HT-29 (cell line): ENCODE measurements at places on chromosomes 16 and 17. TPM values are rescaled to one million over a fixed set of nuclear protein-coding genes. Genes with fewer than 3 reads are reported as not detected.

DNA sequence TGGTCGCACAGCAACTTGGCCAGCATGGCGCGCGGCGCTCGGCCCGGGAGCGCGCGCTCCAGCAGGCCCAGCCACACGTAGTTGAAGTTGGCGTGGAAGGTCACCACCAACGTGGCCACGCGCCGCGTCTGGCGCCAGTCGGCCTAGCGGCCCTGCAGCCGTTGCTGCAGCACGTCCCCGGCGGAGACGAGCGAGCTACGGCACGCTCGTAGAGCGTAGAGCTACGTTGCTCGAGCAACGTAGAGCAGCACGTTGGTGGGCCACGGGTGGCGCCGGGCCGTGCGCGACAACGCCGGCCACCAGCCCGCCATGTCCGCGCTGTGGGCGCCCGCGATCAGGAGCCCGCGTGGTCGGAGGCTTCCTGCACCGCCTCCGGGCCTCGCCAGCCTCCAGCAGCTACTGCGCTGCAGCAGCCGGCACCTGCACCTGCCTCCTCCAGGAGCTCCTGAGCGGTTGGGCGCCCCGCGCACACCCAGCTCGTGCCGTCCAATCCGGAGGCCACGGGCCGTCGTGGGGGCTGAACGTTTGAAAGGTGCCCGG lies 13.4 kb upstream of the SULT1A1 start:
- DNase-seq: peak; percentile 49

- no peak for DNase-seq
Observed at GRCh38 chr17:53736516-53737240, 86.0 kb upstream of the KIF2B start.

Gene DNAI2
- total RNA-seq: not detected in 2 replicates

- peak; percentile 56 for DNase-seq
Observed at GRCh38 chr17:3966720-3967363, 2.6 kb upstream of the ATP2A3 start.

- DNase-seq: no peak
Observed at GRCh38 chr17:48612456-48612853, 1.6 kb upstream of the HOXB7 start.

GRCh38 chr16:65570261-65570660 lies 448.4 kb upstream of the CDH11 start:
- no peak for DNase-seq

DNA sequence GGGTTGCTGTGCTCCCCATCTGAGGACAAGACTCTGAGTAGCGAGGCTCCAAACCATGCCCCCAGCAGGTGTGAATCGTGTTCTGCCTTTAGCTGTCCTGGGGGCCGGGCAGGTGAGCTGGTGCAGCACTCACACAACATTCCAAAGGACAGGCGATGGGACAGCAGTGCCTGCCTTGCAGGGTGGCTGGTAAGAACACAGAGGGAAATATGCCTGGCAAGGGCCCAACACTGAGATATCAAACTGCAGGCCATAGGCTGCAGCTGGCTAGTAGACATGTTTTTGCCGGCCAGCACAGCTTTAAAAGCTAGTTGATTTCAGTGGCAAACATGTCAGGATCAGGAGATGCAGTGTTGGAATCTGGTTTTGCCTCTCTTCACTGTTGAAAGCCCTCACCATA lies 23.6 kb downstream of the CLEC16A start:
- DNase-seq: no peak

DNA sequence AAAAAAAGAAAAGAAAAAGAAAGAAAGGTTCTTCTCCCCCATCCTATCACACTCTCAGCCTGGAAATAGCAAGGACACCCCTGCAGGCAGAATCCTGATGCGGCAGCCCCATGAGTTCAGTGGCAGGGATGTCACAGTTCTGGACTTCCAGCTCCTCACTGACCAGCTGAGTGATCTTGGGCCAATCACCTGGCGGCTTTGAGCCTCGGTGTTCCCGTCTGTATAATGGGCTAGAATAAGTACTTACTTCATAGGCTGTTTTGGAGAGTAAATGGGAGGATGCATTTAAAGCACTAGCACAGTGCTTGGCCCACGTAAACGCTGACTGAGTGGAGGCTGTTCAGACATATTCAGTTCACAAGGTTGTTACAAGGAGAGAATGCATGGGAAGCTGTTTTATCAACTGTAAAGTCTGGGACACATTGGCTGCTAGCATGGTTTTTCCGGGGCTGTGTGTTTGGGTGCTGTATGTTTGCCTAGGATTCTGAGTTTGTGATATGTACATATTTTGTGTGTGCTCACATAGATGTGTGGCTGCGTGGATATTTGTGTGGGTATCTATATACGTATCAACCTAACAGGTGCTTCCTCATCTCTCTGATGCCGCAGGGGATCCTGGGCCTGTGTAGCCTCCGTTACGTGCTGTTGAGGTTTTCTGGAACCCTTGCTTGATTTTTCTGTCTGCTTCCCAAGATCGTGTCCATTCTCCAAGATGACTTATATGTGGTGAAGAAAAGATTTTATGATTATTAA lies 3.4 kb downstream of the BHLHA9 start:
- no peak for DNase-seq

Gene KRTAP2-2
- total RNA-seq: not detected in 2 replicates

DNA sequence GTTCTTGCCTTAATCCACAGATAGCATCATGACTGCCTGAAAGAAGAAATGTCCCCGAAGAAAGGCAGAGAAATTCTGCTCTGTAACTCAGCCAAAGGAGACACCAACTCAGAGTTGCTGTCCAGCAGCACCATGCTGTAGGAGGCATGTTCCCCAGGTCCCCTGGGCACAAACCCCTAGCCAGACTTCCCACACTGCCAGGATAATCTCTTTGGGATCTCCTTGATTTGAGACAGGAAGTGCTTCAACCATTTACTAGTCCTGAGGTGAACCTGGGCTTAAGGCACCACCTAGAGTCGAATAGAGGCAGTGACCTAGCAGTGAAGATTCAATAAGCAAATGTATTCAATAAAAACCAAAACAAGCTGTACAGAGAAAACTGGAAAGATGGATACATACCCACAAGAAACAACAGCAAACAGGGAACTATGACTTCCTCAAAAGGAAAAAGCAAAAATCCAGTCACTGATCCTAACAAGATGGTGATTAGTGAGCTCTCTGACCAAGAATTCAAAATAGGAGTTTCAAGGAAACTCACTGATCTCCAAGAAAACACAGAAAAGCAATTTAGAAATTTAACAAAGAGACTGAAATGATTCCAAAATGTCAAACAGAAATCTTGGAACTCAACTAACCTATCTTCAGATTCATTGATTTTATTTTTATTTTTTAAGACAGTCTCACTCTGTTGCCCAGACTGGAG lies 5.7 kb downstream of the OR4D2 start:
- DNase-seq: peak; percentile 58

Gene WNT3
- 0.08 TPM in 2 replicates for total RNA-seq

Gene FTSJ3
- 35.7 and 41.7 TPM in 2 replicates for total RNA-seq

Gene EXOC3L1
- total RNA-seq: 0.29 and 0.74 TPM in 2 replicates

DNA sequence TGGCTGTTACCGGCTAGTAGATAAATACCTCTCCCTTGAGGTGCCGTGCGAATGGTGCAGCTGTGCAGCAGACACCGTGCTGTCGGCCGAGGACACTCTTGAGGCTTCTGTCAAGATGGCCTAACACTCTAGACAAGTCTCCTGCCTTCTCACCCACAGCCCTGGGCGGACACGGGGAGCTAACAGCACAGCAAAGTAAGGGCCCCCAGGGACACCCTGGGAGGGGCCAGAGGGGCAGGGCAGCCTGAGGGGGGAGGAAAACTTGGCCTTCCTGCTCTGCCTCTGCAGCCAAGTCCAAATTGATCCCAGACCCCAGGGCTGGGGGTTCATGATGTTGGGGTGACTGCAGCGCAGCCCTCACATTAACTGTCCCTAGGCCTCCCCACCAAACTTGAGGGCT lies 210.2 kb downstream of the RPTOR start:
- no peak for DNase-seq

Gene C17orf67
- 0.81 and 1.7 TPM in 2 replicates for total RNA-seq

Gene STH
- total RNA-seq: not detected in 2 replicates

DNA sequence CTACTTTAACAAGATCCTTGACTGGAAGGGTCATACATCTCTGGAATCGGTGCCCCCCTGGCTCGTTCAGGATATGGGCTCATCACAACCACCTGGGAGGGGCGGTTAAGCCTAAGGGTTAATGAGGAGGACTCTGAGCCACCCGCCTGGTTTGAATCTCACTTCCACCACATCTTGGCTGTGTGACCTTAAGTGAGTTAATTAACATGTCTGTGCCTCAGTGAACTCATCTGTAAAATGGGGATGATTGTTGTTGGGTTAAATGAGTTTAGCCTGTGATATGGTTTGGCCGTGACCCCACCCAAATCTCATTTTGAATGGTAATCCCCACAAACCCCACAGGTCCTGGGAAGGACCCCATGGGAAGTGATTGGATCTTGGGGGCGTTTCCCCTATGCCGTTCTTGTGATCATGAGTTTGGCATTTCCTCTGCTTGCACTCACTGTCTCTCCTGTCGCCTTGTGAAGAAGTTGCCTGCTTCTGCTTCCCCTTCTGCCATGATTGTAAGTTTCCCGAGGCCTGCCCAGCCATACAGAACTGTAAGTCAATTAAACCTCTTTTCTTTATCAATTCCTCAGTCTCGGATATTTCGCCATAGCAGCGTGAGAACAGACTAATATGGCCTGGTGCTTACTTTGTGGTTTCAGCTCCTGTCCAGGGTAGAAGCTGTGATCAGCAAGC lies 214.0 kb upstream of the CIBAR2 start:
- no peak for DNase-seq

Gene MMP28
- 0.18 and 0.25 TPM in 2 replicates for total RNA-seq

DNA sequence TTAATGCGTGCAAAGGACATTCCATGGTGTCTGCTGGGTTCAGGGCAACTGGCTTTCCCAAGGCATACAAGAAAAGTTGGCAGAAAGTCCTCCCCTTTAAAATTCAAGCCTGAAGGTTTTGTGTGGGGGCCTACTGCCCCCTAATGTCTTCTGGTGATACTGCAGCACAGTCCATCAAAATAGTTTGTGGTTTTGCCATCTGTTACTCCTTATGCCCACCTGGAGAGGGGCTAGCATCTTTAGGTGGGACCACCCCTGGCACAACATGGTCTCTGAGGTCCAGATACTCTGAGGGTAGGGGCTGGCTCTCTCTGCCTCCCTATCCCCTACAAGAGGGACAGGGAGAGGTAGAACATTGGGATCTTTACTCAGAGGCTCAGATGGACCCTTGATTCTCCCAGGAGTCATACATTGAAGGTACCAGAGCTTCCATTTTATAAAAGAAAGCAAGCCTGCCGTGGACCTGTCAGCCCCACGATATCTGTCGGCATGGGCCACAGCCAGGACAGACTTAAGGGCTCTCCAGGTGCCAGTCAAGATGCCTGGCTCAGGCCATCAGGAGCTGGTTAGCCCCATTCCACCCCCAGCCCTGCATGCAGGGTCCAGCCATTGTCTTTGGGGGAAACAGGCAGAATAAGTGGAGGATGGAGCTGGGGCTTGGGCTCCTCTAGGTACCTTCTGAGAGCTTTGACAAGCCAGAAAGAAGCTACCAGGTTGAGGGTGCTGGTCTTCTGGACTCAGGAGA lies 6.3 kb downstream of the ESRP2 start:
- peak; percentile 79 for DNase-seq

DNA sequence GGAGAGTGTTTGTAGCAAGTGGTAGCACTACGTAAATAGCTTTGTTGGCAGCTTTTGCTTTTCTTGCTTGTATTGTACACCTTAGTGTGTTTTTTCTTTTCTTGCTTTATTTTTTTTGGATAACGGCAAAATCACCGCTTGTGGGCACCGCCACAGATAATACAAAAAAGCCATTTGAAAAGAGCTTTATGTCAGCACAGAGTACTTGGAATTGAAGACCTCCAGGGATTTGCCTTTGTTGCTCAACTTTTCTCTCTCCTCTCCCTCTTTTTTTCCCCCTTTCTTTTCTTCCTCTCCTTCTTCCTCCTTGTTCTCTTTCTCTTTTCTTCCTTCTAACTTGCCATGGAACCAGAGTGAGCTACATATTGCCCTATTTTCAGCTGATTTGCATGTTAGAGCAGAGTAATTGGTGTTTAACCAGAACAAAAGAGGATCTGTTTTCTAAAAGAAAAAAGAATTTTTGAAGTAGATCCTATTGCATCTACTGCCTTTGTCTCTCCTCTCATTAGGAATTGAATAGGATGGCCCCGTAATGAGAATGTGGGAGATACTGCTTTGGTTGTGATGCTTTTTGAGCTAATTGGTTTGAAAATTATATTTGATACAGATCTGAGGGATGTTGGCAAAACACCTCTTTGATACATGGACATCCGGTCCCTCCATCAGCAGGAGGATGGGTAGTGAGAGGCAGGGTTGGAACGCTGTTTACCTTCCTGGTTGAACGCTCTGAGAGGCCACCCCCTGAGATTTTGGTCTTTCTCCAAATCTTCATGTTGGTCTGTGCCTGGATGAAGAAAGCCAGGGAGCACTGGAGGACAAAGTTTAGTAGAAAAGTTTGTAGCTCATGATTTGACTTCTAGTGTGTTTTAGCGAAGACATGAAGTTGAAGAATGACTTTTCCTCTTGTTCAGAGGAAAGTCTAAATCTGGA lies 85.6 kb downstream of the MSI2 start:
- DNase-seq: no peak

GRCh38 chr16:13067648-13068047 lies 166.2 kb downstream of the SHISA9 start:
- no peak for DNase-seq

DNA sequence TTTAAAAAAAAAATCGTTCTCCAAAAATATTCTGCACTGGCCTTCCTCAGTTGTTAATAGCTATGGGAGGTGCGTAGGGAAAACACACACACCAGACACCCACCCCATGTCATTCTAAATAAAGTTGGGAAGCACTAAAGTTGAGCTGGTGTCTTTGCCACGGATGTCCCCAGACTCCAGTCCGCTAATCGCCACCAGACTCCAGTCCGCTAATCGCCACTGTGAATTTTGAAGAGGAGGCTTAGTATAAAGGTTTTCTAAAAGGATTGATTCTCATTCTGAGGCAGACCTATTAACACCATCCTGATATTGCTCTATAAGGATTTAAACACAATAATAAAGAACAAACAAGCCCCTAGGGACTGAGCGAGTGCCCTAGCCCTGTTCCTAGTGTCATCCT lies 22.7 kb upstream of the CPSF4L start:
- no peak for DNase-seq

- DNase-seq: no peak
Observed at GRCh38 chr16:84606081-84606875, 11.6 kb downstream of the COTL1 start.

DNA sequence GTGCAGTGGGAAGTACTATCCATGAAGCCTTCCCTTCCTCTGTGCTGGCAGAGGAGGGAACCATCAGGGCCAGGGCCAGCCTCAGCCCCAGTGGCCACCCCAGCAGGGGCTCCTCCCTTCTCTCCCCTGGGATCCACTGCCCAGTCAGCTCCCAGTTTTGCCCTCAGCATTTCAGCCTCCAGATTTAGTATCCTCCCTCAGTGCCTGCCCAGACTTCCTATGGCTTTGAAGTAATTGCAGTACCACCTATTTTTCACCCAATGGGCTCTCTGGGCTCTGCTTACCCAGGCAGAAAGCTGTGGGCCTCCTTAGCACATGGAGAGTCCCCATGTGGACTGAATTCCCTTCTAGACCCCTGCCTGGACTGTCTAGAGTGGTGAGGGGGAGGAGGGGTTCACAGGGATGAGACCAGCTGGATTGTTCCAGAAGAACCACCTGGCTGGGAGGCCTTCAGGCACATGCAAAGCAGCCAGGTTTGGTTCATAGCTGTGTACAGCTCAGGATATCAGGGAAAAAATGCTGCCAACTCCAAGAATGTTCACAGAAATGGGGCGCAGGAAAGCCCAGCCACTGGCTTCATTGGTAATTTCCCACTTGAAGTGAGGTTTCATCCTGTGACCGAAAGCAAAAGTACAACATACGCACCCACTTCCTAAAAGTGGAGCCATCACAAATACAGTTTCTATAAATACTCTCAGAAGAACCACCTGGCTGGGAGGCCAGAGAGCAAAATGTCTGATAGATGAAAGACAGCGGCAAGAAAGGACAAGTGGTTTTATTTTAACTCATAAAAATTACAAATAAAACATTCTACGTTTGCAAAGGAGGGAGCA lies 15.2 kb upstream of the HERPUD1 start:
- no peak for DNase-seq
